ENCODE measurements at places on chromosomes 11 and 22. TPM values are rescaled to one million over a fixed set of nuclear protein-coding genes. Genes with fewer than 3 reads are reported as not detected.

The MS4A12 gene
- total RNA-seq = not detected

The KRTAP5-7 gene
- total RNA-seq = not detected

The CHEK2 gene
- total RNA-seq = 3.5 TPM

The NEFH gene
- total RNA-seq = 0.62 TPM

The TFIP11 gene
- total RNA-seq = 20.3 TPM

The CRYBB3 gene
- not detected for total RNA-seq

The SLC22A25 gene
- not detected for total RNA-seq

The CHRNA10 gene
- total RNA-seq = not detected

The BLID gene
- not detected for total RNA-seq

The TEX54 gene
- not detected for total RNA-seq

The HBG2 gene
- total RNA-seq = not detected

The C11orf91 gene
- not detected for total RNA-seq

The BBS1 gene
- 94.0 TPM for total RNA-seq

GRCh38 chr22:36795633-36796032 lies 19.7 kb upstream of the IFT27 start:
- ATAC-seq = no peak

GRCh38 chr11:102120437-102120973 lies 10.3 kb downstream of the YAP1 start:
- ATAC-seq = no peak

DNA sequence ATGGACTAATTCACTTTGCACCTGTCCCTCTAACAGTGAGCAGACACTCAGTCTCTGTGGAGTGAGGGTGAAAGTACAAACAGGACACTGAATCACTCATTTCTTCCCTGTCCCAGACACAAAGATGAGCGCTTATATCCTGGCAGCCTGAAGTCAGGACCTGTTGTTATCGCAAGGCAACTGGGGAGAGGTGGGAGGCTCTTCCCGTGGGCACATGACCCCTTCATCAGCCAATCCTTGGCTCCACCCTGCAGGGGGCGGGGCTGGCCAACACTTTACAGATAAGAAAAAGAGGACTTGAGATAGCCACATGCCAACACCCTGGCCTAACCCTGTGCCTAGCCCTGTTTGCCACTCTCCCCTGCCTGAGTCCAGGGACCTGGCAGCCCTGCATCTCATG lies 29.5 kb upstream of the TESMIN start:
- no peak for ATAC-seq

- no peak for ATAC-seq
Measured at GRCh38 chr11:108474664-108475463, 7.5 kb upstream of the C11orf65 start.

- no peak for ATAC-seq
Measured at GRCh38 chr11:1773131-1773993, 9.6 kb upstream of the CTSD start.

- no peak for ATAC-seq
Measured at GRCh38 chr11:87369888-87370287, 332.2 kb downstream of the TMEM135 start.

- ATAC-seq = peak; percentile 91
Measured at GRCh38 chr11:2991452-2992233, 486 bp downstream of the NAP1L4 start.

DNA sequence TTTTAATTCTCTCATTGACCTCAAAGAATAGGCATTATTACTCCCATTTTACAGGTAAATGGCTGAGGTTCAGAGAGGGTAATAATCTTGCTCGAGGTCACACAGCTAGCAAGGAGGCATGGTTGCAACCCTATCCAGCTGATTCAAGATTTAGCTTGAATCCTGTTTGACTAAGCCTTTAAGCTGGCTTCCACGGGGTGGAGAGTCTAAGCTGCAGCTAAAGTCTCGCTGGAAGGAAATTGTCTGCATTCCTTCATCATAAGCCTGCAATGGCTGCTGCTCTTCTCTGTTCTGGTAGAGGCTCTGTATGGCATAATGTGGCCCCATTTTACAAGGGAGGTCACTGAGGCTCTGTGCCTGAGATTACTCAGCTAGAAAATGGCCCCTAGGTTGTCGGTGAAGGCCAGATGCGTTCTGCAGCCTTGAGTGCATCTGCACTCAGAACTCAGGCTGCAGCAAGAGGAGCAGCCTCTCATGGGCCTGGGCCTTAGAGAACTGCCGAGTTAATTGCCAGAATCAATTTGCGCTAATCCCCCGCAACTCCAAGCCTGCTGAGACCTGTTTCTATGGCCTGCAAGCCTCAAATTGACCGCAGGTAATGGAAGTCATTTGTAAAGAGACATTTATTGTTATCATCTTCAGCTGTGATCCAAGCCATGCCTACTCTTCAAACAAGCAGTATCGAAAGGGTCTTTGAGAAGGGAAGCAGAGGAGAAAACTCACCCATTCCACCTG lies 44.1 kb upstream of the SEZ6L start:
- no peak for ATAC-seq

DNA sequence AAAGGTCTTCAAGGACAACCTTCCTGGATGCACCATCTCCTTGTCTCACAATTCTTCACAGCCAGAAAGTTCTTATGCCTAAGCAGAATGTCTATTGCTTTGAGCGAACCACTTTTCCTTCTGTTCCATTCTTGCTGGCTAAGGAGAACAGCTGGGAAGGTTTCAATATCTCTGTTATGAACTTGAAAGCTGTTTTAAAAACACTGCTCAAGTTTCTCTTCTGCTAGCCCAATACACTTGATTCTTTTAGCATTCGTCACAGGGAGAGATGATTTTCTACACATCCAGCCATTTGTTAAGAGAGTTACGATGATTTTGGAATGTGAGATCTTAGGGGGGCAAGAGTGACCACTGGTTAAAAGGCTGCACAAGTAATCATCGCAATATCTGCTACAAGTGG lies 249.3 kb downstream of the KIRREL3 start:
- ATAC-seq = no peak

GRCh38 chr11:4882543-4882942 lies 843 bp downstream of the OR51T1 start:
- no peak for ATAC-seq

DNA sequence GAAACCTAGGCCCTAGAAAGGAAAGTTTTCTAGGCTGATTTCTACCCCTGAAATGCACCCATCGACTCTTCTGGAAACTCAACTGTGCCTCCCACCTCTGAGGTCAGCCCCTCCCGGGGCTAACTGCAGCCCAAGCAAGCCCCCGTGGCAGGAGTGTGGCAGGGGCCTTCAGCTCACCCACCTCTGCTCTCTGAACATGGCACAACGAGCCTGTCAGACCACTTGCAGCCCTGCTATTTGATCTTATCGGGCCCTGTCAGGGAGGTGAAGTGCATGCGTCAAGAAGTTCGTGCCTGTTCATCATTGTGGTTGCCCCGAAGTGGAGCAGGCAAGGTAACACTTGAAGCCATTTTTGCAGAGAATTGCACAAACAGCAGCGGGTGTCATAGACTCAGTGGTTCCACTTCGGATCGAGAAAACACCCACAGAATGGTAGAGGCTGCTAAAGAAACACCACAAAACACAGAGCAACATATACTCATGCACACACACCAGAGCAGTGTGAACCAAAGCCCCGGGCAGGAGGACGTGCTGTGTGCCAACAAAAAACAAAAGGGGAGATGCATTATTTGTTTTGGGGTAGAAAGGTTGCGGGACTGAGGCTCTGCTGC lies 262.7 kb downstream of the ETS1 start:
- ATAC-seq = no peak

DNA sequence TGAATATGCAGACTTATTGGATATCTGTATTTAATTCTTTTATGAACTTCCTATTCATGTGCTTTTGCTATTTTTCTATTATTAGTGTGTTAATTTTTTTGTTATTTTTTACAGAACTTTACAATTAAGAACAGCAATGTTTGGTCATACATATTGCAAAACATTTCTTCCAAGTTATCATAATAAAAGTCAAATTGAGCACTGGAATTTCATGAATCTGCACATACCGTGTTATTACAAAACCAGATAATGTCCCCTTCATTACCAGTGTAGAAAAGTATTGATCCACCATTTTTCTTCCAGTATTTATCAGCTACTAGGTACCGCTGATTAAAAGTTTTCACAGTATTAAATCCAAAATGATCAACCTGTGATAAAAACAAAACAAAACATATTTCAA lies 40.5 kb downstream of the PRCP start:
- ATAC-seq = no peak

DNA sequence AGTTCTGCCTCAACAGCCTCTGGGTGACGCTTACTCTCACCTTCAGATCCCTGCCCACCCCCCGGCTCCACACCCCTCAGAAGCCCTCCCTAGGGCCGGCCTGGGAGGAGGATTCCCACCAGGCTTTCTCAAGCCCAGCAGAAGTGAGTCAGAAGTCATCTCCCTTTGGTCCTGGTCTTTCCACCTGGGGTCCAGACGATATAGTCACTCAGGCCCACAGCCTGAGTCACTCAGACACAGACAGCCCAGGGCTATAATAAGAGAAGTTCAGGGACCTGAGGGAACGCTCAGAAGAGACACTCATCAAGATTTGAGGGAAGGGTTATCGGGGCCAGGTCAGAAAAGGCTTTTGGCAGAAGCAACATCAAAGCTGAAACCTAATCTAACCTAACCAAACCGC lies 127.1 kb downstream of the SPATA19 start:
- no peak for ATAC-seq

- no peak for ATAC-seq
Measured at GRCh38 chr11:97269527-97269926, 879.7 kb downstream of the JRKL start.

- no peak for ATAC-seq
Measured at GRCh38 chr11:2210366-2211112, 38.9 kb upstream of the TH start.

DNA sequence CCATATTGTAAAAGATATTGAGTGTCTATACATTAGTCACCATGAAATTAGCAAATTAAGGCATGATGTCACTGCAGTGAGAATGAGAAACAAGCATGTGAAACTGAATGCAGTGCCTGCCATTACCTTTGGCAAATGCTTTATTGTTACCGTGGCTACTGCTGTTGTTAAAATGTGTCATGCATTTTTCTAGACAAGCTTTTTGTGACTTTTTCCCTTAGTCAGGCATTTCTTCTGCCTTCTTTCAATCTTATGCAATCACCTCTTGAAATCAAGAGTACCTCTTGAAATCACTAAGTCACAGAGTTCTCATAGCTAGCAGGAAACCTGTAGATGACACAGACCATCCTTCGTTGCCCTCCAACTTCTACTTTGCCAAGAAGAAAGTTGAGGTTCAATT lies 461.7 kb upstream of the TENM4 start:
- no peak for ATAC-seq

- ATAC-seq = peak; percentile 36
Measured at GRCh38 chr11:13238879-13239514, 38.6 kb upstream of the BMAL1 start.

DNA sequence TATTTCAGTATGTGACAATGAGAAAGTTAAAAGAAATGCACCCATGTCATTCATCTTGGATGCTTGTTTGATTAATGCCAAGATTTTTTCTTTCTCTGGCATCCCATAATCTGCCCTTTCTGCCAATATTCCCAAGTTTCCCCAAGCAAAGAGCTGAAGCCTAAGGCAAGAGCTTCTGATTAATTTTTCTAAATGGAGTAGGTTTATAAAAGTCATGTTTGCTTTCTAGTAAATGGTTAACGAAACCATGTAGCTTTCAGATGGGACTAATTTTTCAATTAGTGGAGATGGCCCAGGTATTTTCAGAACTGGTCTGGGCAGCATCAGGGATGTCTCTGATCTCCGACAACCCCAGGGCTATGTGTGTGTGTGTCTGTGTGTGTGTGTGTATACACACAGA lies 55.3 kb downstream of the LRRC4C start:
- no peak for ATAC-seq

GRCh38 chr22:47372596-47373385 lies 610.3 kb downstream of the TBC1D22A start:
- ATAC-seq = no peak

DNA sequence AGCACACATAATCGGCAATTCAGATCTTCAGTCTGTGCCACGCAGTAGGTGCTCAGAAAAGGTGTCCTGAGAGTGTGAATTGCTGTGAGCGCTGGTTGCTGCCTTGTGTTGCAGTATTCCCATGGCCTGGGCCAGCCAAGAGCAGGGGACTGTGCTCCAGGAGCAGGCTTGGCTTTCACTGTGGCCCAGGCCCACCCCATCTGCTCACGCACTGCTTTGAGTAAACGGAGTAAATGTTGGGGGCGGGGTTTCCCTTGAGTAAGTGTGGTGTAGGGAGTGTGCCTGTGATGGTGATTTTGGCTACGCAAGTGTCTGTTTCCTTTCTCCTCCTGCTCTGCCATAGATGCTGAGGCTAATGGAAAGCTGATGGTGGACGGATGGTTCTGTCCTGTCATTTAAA lies 2.3 kb downstream of the CTTN start:
- ATAC-seq = no peak

GRCh38 chr11:96960926-96961325 lies 571.1 kb downstream of the JRKL start:
- no peak for ATAC-seq

DNA sequence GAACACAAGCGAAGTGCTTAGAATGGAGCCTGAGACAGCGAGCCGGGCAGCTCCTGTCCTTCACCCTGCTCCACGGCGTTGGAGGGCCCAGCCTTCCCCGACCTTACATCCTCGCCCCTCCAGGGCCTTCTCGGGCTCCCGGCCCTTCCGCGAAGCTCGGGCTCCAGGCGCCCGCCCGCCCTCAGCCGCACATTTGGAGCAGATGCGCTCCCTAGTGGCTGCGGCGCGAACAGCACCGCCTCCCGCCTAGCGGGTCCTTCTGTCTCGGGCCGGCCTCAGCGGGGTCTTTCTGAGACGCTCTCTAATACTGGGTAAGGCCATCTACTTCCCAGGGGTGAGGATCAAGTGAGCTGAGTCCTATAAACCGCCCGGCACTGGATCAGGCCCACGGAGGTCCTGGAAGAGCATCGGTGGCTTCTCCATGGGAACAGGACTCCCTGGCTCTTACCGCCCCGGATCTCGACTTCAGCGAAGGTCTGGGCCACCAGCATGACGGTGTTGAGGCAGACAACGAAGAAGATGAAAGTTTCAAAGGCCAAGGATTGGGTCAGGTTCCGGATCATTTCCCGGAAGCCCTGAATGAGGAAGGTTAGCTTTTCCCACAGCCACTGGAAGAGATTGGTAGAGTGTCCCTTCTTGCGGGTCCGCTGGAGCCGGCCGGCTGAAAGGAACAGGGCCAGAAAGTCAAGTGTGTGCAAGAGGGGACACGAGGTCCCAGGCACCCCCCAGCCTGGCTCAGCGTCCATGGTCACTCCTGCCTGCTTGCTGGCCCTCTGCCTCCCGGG lies 3.7 kb downstream of the CATSPER1 start:
- ATAC-seq = peak; percentile 86

GRCh38 chr22:46737105-46737975 lies 712 bp downstream of the CERK start:
- ATAC-seq = peak; percentile 32

DNA sequence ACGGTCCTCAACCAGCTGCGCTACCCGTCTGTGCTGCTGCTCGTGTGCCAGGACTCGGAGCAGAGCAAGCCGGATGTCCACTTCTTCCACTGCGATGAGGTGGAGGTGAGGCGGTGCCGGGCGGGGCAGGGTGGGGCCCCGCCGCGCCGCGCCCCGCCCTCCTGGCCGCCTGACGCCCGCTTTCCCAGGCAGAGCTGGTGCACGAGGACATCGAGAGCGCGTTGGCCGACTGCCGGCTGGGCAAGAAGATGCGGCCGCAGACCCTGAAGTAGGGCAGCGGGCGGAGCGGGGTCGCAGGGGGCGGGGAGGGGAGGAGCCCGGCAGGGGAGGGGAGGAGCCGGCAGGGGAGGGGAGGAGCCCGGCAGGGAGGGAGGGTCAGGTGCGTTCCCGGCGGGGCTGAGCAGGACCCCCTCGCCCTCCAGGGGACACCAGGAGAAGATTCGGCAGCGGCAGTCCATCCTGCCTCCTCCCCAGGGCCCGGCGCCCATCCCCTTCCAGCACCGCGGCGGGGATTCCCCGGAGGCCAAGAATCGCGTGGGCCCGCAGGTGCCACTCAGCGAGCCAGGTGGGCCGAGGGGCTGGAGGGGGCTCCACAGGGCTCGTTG lies 14.7 kb downstream of the EPS8L2 start:
- ATAC-seq = peak; percentile 28

Data from gastroesophageal sphincter (tissue), 4 donors.